Myocyte (in vitro differentiated cells): ENCODE measurements at places on chromosomes 7 and 10.

GRCh38 chr7:73438547-73439409, 5.2 kb downstream of the FZD9 start:
- DNase-seq, result peak; percentile 92

DNA sequence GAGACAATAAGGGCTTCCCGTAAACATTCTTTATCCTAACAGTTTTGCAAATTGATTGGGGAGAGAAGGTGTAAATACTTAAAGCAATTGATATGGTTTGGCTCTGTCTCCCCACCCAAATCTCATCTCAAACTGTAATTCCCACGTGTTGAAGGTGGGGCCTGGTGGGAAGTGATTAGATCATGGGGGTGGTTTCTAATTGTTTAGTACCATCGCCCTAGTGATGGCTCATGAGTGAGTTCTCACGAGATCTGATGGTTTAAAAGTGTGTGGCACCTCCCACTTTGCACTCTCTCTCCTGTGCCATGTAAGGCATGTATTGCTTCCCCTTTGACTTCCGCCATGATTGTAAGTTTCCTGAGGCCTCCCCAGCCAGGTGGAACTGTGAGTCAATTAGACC, 22.1 kb upstream of the CAPZA2 start:
- no peak for DNase-seq

GRCh38 chr7:28739128-28739527, 219.0 kb downstream of the TRIL start:
- DNase-seq, result no peak

DNA sequence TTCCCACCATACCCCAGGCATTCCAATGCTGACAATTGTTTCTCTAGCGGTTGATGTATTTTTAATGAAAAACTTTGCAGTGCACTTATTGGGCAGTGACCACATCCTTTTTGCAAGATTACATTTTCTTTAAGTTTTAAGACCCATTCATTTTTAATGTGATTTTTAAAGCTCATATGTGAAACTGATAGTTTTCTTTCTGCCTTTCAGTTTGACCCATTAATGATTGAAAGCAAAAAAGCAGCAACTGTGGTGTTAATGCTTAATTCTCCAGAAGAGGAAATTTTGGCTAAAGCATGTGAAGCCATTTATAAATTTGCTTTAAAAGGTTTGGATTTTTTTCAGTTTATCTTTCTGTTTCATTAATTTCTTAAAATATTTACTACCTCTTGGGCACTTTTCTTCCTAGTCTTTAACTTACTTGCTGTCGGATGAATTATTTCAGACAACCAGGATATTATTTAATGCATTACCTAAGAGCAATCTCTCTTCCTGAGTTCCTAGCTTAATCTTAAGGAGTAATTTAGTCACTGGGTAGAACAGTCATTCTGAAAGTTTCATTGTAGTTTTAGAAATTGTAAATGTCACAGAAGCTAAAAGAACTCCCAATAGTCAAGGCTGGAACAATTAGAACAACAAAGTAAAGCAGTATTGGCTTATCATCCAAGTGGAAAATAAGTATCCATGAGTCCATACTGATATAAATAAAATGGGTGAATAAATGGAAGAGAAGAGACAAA, 18.3 kb downstream of the ARMC3 start:
- DNase-seq, result no peak

DNA sequence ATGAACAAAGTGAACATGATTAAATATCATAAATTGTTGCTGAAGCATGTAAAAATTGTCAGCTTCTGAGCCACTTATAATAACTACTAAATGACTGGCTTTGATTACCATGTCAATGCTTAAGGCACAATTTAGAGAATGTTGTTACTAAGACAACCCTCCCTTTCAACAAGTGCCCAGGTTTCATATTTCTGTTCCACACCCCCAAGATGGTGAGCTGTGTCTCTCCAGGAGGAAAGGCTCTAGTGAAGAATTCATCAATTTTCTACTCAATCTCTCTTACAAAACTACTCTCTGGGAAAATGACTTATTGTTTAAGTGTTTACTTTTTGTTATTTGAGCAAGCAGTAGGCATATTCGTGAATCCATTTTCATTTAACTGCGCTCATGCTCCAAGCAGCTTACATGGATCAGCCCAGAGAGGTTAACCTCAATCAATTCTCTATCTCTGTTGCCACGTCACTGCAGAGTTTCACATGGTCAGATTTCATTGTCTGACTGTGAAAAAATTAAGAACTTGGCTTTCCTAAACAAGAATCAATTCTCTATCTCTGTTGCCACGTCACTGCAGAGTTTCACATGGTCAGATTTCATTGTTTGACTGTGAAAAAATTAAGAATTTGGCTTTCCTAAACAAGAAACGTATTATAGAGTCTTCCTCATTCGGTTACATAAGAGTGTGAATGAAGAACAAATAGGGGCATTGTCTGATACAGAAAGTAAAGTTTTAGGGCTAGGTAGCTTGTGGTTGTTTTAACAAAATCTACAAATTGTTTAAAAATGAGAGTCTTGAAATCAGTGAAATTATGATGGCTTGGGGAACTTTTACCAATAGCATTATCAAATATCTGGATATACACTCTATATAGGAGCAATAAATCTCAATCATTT, 49.7 kb downstream of the CCDC71L start:
- peak; percentile 56 for DNase-seq

GRCh38 chr10:50972591-50972990, 87.2 kb upstream of the A1CF start:
- DNase-seq, result no peak

DNA sequence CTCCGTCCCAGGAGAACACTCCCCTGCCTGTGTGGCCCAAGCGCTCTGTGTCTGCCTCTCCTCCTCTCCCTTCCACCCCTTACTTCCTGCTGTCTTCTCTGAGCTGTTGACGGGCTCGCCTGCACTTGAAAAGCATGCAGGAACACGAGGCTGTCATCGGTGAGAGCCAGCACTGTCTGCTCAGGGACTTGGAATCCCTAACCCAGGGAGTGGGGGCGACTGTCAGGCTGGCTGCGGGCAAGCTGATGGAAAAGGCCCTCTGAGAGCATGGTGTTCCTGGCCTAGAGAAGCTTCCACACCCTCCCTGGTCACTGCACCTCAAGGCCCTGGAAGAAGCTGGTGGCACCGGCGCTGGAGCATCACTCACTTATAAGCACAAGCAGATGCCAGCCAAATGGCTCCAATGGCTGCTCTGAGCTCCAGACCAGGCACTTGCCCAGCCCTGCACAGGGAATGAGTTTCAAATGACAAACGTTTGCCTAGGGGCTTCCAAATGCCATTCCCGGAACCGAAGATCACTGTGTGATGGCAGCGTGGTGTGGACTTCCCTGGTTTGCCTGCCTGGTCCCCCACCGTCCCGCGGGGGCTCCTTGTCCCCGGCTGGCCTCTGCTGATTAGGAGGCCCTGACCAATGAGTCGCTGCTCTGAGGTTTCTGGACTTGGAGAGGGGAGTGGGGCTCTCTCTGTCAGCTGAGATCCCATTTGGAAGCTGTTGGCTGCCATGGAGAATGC, 56.7 kb upstream of the EBF3 start:
- no peak for DNase-seq

DNA sequence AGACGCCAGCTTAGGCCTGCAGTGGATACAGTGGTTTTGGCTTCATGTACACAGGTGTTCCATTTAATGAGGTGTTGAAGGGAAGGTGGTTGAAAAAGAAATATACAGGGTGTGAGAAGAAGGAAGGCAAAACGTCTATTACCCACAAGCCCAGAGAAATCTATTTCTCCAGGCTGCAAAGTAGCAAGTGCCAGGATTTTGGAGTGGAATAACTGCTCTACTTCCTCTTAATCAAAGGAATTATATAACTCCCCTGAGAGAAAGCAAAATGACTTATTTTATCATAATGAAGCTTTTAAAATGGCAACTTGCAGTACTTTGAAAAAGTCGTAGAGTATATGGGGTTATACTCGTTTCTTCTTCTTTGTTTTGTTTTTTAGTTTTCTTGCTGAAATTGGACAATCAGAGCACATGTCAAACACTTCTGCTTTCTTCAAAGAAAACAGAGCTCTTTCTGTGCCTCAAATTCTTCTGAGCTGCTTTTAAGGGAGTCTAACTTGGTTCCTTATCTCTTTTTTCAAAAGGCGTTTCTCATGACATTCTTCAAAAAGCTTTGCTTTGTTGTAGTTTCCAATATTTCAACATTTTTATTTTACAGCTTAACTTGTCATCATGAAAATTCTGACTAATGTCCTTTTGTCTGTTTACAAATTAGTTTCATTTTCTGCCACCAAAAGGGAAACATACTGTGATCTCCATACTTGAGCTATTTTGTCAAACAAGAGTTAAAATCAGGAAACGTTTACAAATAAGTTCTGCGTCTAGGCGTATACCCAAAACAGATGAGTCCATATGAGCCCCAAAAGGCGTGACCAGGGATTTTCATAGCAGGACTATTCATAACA, 289.7 kb downstream of the FRMD4A start:
- no peak for DNase-seq

GRCh38 chr7:110358028-110358427, 732.9 kb upstream of the LRRN3 start:
- no peak for DNase-seq

DNA sequence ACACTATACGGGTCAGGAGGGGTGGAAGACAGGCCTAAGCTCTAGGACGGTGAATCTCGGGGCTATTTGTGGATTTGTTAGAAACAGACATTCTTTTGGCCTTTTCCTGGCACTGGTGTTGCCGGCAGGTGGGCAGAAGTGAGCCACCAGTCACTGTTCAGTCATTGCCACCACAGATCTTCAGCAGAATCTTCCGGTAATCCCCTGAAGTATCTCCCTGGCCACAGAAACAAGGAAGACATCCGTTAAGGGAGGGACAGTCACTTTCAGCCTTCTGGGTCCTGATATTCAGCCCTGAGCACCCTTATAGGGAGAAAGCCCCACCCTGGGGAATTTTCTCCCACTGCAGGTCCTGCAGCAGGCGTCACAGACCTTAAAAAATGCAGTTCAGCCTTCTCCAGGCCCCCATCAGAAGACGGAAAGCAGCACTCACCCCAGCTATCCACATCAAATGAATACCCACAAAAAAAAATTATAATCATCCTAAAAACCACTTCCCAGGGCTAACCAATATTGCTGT, 23.2 kb downstream of the PLAC9 start:
- no peak for DNase-seq

DNA sequence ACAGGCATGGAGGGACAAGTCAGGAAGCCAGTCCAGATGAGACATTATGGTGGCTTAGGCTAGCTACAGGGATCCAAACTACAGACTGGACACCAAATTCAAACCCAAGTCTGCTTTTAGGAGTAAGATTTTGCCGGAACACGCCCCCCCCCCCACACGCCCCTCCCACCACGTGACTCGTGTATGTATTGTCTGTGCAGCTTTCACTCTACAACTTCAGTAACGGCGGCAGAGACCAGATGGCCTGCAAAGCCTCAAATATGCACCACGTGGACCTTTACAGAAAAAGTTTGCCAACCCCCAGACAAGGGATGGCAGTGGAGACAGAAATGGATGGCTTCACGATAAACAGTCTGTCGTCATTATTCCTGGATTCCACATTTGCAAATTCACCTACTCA, 14.5 kb downstream of the HIPK2 start:
- DNase-seq, result peak; percentile 43

- no peak for DNase-seq
Observed at GRCh38 chr7:128112018-128112780, 81.0 kb upstream of the LRRC4 start.

- DNase-seq, result no peak
Observed at GRCh38 chr7:144565586-144565985, 162.1 kb upstream of the NOBOX start.

DNA sequence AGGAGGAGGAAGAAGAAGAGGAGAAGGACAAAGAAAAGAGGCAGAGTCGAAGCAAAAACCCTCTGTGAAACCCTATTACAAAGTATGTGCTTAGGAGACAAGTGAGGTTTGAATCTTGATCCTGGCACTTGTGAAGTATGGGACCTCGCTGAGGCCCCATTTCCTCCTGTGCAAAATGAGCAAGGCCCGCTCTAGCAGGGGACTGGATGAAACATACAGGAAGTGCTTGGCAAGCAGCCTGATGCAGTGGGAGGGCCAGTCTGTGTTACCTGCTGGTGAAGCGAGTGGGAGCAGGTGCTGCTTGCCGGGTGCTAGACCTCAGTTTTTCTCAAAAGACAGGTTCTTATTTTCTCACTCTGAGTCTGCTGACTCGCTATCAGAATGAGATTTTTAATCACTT, 150.4 kb downstream of the JCAD start:
- DNase-seq, result no peak

GRCh38 chr10:64033711-64034110, 512.5 kb downstream of the REEP3 start:
- no peak for DNase-seq

DNA sequence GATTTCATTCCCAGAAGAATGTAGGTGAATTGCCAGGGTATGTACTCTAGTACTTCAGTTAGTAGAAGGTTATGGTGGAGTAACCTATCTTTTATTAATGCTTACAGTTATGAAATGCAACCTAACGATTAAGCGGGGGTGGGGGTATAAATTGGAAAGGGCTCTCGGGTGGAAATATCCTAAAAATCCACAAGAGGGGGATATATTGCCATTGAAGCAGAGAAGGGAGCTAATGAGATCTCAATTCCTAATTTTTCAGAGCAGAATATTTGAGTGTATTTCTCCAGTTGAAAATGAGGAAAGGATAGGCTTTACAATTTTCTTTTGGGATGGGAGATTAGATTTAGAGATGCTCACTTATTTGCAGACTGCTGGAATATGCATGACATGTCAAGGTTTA, 90.8 kb downstream of the DNAJB9 start:
- DNase-seq, result peak; percentile 6

DNA sequence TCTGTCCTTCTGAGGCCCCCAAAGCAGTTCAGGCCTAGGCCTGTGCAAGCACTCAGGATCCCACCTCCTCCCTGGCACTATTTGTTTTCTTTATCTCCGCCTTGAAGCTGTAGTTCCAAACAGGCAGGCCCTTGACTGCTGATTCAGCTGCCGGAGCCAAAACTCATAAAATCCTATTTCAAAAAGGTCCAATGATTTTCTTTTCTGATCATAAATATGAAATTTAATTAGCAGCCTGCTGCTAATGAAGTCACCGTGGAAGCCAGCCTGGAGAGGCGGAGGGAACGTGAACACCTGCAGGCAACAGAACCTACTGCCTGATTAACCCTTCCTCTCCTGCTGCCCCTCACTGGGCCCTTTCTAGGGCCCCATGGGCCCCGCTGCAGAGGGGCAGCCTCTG, 60.1 kb downstream of the CARD11 start:
- DNase-seq, result no peak

DNA sequence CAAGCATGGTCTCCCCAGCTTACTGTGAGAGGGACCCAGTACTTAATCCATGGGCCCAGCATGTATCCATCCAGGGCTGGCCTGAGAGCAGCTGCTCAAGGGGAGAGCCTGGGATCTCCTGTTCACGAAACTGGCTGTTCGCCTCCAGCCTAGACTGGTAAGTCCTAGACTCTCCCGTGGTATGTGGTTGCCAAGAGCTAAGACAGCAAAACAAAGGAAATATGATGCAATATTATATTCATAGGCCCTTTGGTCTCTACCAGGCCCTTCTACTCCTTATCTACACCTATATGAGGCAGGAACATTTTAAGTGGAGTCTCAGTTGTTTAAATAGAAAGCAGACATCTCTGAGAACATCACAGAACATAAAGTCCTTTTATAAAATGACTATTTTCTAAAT, 28.9 kb upstream of the STK17A start:
- peak; percentile 71 for DNase-seq
